ENCODE measurements at places on chromosomes 3 and 15.

DNA sequence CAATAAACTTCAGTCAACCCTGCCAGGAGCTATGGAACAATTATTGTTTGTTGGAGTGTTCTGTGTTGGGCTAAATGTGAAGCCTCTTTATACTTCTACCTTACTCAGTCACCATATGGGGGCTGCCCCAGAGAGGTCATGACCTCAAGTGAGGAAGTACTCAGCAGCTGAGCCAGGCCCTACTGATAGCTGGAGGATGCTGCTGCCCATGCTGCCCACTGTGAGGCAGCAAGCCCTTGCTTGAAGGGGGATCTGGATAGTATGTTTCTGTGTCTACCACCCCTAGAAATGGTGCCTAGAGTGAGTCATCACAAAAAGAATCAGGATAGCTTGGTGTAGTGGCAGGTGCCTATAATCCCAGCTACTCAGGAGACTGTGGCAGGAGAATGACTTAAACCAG is 4.5 kb upstream of the RPL24 start:
- no peak for DNase-seq

DNA sequence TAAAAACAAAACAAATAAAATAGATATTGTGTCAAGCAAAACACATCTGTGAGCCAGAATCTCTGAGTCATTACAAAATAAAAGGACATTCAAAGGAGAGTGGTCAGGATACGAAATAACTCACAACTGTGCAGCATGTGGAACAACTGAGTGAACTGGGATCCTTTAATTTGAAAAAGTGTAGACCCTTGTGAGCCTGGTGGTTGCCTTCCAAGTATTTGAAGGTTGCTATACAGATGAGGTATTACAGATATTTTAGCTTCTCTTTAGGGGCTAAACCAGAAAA is 26.7 kb downstream of the KCNMB2 start:
- DNase-seq: no peak

DNA sequence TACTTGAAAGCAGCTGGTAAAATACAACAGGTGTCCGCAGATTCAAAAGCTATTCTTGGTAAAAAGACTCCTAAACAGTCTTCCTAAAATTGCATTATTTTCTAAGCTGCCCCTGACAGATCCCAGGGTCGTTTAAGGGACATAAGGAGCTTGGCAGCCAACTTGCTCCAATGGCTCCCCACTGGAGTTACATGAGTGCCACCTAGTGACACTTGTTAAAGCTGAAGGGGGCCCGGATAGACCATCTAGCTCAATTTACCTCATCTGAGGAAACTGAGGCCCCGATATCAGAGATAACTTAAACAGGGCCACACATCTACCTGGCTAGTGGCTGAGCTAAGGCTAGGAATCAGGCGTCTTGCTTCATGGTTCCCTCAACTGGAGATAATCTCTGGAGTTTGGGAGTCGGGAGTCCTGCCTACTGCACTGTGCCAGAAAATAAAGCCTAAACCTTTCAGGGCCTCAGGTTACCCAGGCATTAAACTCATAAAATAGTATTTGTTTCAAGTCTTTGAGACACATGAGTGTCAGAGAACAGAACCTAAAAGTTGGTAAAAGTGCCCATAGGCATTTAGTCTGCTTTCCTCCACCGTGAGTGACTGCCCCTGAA is 6.5 kb upstream of the TBC1D23 start:
- DNase-seq: no peak

DNA sequence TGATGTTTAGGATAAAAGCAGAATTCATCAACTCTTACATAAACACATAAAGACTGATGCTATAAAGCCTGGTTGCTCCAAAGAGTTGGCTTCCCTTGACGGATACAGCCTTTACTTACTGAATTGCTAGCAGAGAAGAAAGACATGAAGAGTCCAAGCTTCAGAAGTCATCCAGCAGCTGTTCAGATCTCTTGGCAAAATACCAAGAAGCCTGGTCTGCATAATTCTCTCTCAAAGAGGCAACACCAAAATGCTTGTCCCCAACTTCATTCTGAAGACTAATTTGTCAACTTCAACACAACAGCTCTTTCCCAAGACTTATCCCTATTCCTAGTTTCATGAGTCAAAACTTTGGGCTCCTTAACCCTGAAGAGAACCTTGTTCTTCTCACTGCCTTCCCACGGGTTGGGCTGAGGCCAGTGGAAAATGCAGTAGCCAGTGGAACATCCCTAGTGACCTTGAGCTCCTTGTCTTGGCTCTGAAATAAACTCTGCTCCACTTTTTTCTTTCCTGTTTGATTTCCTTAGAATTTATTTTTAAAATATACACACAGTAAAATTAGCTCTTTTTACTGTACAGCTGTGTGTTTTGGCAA is 119.2 kb upstream of the THBS1 start:
- DNase-seq: no peak

GRCh38 chr3:187211532-187212195 is 14.4 kb downstream of the RTP1 start:
- no peak for DNase-seq

DNA sequence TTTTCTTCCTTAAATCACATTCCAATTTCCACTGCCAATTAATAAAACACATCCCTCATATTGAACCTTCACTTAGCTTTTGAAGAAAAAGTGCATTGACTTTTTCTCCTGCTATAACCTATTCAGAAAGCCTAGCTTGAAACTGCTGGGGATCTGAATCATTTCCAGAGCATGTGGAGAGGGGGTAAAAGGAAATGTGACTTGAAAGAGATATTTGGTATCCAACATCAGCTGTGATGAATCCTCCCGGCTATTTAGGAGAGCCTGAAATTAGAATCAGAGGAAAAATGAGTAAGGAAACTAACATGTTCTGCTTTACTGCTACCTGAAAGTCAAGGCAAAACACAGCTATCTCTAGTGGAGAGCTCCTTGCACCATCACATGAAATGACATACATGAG is 2.6 kb upstream of the GNB5 start:
- DNase-seq: no peak

DNA sequence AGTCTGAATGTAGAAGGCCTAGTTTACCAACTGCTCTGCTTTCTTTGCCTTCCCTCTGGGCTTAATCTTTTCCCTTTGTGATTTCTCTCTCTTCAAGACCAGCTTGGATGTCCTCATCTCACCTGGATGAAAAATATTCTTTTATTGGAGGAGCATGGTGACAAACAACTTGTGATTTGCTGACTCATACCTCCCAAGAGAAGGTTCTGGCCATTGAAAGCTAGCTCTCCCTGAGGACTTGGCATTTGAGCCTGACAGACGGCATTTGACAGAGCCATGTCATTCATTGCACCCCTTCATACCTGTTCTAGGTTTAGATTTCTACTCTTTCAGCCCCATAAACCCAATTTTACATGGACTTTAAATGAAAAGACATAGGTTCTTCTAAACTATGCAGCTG is 33.3 kb downstream of the ATG7 start:
- DNase-seq: no peak

DNA sequence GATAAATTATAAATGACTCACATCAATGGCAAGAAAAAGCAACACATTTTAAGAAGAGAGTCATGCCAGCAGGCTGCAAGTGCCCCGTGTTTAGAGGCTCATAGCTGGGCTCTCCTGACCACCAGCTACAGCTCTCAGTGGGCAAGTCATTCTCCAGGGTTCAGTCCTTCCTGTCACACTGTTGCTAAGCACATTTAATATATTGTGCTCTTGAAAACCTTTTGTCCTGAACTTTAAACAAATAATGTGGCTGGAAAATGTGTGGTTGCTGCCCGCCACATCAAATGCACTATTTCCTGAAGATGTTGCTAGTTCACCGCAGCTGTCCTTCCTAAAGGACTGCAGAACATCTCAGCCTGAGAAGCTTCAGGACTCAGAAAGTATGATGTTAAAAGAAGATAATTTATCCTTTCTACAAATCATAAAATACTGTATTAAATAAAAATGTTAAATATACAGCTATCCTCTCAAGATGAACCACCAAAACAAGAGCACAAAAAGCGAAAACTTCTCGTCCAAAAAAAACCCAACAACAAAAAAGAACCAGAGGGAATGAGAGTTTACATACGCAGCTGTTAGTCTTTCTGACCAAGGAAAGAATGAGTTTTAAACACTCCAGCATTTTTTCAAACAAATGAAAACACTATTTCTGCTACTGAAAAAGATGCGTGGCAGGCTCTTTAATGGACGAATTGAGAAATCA is 951 bp downstream of the TARS3 start:
- DNase-seq: no peak

- no peak for DNase-seq
Observed at GRCh38 chr15:93068581-93069199, 20.3 kb downstream of the RGMA start.

DNA sequence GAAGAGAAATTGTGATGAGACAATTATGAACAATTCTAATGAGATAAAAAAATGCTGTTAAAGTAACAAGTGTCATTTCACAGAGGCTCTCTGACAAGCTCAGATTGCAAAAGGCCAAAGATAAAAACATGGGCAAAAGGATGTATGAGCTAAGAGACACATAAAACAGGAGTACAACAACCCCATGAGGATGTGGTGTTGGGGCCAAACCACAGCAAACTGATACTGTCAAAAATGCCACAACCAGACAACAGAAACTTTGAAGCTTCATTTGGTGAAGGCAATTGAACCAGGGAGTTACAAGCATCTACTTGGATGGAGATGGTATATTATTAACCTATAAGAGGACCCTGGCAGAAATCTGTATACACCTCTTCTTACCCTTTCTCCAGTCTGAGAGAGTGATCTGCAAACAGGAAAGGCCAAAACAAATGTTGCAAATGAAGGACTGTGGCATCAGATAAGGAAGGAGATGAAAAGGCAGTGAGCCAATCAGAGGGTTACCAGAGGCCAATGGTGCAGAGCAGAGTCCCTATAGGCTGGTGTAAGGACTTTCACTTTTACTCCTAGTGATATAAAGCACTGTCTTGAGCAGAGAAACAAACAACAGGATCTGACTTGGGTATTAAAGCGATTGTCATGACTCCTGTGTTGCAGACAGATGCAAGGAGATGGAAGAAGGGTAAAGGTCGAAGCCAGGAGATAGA is 659.0 kb downstream of the NTRK3 start:
- DNase-seq: no peak

Measured in AG09309 (cell line).